Muscle of arm (tissue), 14 donors: ENCODE measurements at places on chromosomes 1 and 21.

DNA sequence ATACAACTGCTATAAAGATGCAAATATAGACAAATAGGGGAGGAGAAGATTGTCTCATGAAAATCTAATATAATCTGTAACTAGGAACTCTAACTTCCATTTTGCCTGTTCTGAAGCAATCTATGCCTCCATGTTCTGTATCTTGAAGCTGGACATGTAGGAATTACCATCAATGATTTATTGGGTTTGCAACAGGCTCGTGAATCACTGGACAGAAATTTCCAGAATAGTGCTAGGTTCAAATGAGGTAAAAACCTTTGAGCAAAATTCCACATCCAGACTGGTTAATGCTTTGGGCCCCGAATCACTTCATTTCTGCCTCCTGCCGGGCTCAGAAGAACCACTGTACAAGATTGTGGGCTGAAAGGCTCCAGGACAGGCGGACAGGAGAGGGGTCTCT, 110.7 kb upstream of the CTTNBP2NL start:
- DNase-seq = no peak

- no peak for DNase-seq
Measured at GRCh38 chr1:20660847-20661206, 342 bp downstream of the DDOST start.

- no peak for DNase-seq
Measured at GRCh38 chr1:31166462-31166861, 73.2 kb downstream of the NKAIN1 start.

DNA sequence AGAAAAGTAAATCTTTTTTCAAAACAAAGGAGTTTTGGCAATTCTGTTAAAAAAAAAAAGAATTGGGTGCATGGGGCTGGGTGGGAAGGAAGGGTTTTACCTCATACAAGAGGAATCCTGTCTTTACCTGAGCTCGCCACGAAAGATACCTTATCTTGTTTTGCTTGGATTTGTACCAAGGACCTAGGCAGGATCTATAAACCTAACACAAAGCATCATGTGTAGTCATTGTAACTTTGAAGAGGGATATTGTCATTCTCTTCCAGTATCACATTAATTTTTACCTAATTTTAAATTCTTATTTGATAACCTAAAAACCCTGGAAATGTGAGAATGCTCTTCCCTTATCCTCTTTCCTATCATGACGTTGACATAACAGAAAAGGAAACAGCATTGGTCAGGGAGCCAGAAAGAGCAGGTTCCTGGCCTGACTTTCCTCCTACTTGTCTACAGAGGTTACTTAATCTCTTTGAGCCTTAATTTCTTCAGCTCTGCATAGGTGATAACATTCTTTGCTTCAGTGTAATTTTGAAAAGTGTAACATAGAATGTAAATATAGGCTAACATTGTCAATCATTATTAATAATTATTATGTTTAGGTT, 4.0 kb upstream of the LAMC1 start:
- DNase-seq = no peak

- no peak for DNase-seq
Measured at GRCh38 chr1:209404577-209404976, 178.9 kb upstream of the CAMK1G start.

DNA sequence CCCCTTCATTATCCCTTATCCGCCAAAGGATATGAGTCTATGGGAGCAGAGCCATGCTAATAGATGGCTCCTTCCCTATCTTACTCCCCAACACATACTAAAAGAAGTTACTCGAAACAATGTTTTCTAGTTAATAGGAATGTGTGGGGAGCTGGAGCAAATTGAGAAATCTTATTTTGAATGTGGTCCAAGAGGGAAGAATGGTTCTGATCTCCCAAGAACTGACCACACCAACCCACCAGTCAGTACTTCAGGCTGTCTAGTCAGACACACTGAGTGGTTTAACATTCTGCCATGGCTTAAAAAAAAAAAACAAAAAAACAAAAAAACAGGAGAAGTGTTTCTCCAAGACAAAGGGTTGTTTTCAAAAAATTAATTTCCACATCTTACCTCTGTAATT, 31.5 kb upstream of the DNASE2B start:
- no peak for DNase-seq

DNA sequence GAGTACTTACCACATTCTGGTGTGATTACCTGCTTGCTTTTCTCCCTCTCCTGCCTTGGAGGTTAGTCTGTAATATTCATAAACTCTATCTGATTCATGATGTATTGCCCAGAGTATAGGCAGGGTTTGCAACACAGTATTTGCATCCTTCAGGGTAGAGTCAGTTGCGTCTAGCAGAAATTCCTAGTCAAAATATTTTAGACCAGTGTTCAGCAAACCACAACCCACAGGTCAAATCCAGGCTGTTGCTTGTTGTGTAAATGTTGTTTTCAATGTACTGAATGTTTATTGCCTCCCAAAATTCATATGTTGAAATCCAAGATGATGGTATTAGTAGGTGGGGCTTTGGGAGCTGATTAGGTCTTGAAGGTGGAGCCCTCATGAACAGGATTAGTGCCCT, 82.9 kb downstream of the NGF start:
- DNase-seq = no peak

DNA sequence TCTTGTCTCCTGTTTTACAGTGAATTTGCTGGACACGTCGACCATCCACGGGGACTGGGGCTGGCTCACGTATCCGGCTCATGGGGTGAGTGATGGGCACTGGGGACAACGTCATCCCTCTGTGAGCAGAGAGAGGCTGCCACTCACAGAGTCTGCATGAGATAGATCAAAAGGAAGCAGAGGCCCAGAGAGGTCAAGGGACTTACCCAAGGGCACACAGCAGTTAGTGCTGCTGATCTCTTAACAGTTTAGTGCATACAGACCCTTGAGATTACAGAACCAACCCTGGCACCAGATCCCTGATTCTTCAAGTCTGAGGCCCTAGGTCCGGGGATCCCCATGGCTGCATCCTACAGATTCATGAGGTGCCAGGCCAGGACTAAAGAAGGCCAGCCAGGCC, 6.0 kb downstream of the EPHA8 start:
- DNase-seq = no peak
